ENCODE measurements at places on chromosomes 4 and X.

- DNase-seq = peak; percentile 88
Measured at GRCh38 chr4:20251796-20252655, at the start of gene SLIT2. TSS of gene SLIT2 (plus strand) at chr4:20251905. CDS start at chr4:20253816, 1,911 bp downstream.

DNA sequence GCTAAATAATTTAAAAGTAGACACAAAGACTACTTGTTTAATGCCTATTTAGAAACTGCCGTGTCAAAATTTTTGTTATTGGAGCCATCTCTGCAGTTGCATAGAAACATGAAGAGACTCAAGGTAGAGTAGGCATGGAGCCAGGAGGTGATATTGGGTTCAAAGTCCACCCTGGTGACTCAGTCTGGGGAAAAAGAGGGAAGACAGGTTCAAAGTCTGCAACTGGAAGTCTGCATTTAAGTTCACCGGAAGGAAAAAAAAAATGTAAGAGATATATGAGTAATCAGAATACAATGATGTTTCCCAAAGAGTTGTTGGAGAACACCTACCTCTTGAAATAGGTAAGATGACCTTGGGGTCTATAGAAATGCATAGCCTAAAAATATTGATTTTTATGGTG, 67.4 kb upstream of the QRFPR start:
- no peak for DNase-seq

- DNase-seq = no peak
Measured at GRCh38 chr4:25567253-25567652, 88.4 kb upstream of the SLC34A2 start.

GRCh38 chrX:115679460-115679859, 118.5 kb downstream of the PLS3 start:
- peak; percentile 44 for DNase-seq

Measured in GM23248 (cell line).